Kidney tubule cell (primary cell): ENCODE measurements at places on chromosomes 7 and 10.

DNA sequence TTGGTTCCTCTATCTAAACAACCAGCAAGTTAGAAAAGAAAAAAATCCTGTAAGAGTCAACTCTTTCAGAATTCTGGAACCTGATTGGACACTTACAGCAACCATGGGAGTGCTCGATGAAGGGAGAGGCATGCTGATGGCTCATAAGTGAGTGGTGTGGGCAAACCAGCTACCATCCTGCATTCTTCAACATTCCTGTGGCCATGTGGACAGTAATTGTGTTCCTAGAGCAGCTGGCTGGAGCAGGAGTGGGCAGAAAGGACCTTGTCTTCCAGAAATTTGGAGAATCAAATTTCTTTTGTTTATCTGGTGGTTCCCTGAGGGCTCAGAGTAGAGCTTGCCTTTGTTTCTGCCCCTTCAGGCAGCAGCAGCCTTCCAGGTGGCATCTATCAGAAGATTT is 22.5 kb upstream of the MYL7 start:
- peak; percentile 90 for DNase-seq

DNA sequence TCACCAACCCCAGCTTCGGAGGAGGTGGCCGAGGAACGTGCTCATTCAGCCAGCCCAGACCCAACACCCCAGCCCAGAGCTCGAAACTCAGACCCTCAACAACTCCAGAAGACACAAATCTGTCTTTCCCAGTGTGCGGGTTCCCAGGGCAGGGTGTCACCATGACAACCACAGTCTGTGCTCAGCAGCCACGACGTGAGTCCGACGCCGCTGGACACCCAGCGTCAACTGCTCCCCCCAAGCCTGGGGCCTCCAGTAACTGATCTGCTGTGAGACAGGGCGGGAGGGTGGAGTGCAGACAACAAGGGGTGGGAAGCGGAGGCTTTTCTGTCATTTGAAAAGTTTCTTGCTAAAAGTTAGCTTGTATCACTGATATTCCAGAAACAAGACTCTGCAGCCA is 167.2 kb downstream of the MAD1L1 start:
- DNase-seq: no peak

GRCh38 chr10:71520042-71520441 is 123.3 kb downstream of the CDH23 start:
- DNase-seq: no peak

DNA sequence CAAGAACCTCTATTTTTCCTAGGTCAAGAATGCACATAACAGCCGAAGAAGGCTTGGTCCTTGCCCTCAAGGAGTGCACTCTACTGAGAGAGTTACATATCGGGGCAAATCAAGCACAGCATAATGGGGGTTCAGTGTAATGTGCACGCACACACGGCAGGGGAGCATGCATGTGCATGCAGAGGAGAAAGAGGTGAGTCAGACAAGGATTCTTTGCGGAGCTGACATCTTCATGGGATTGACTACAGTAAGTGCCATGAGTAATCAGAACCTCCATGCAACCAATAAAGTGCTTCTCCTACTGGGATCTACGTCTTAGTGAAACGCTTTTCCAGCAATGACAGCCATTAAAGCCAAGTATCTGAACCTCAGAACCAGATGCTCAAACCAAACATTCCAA is 123.6 kb downstream of the RNF216 start:
- DNase-seq: no peak

- no peak for DNase-seq
Observed at GRCh38 chr7:132440151-132440550, 136.1 kb downstream of the PLXNA4 start.

- no peak for DNase-seq
Observed at GRCh38 chr7:410395-410910, 109.2 kb downstream of the PDGFA start.

- no peak for DNase-seq
Observed at GRCh38 chr10:119903946-119904666, 11.6 kb downstream of the SEC23IP start.

DNA sequence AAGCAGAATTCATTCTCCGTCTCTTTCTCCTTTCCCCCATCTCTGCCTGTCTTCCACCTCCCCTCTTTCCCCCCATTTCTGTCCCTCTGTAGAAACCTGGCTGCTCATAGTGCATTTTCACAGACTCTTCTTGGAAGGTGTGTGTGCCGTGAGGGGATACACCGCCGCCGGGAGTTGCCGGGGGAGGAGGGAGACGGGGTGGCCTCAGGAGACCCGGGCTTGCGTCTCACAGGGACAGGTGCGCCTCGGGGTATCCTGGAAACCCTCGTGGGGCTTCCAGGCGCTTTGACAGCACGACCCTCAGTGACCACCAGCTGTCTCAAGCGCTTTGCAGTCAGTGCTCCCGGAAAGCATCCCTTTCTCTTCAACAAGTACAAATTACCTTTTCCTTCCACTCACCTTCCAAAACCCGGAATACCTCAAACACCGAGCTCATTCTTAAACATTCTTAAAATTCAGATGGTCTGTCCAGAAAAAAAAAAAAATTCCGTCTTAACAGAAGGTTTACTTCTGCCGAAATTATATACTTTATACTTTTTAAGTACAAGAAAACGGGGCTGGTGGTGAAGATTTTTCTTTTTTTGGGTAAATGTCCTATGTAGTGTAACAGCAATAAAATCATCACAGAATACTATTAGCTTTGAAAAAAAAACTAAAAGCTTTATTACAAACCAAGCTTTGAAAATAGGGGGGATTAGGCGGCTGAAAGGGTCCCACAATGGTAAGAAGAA is 8.2 kb downstream of the EMX2 start:
- peak; percentile 31 for DNase-seq

DNA sequence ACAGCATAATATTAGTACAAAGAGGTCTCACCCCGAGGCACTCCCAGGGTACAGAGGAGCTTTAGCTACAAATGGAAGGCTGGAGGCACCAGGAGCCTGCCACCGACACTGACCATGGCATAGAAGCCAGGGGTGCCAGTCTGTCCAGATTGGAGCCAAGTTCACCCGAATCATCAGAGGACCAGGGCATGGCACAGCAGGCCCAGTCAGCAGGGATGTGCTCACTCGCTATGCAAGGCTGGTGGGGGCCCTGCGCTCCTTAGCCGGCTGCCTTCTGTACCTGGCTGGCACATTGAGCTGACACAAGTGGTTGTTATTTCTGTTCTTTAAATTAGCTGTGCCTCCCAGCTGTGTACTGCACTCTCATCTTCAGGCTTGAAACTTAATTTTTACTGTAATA is 149.3 kb downstream of the TCERG1L start:
- DNase-seq: no peak

- DNase-seq: peak; percentile 9
Observed at GRCh38 chr10:111347386-111348013, 270.7 kb downstream of the ADRA2A start.

GRCh38 chr10:125274961-125275360 is 114.6 kb upstream of the CTBP2 start:
- DNase-seq: no peak

GRCh38 chr10:113376428-113376827 is 176.4 kb upstream of the HABP2 start:
- no peak for DNase-seq

DNA sequence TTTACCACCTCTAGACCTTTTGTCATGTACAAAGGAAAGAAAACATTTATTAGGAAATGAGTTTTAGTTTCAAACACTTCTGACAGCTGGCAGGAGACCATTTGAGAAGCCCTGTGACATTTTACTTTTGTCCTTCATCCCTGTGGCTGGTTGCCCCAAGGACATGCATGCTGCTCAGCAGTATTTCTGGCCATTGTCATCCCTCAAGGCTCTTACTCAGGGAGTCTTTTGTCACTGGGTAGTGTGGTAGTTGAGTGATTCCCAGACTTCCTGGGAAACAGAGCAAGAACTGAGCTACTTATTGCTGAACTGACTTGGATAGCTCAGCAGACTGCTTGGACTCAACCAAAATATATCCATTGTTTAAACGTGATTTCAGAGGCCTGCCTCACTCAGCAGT is 142.8 kb downstream of the LRRC4 start:
- no peak for DNase-seq

- no peak for DNase-seq
Observed at GRCh38 chr10:95360122-95360714, 69.4 kb upstream of the PDLIM1 start.

- DNase-seq: peak; percentile 92
Observed at GRCh38 chr7:155947051-155947450, 134.8 kb upstream of the SHH start.

DNA sequence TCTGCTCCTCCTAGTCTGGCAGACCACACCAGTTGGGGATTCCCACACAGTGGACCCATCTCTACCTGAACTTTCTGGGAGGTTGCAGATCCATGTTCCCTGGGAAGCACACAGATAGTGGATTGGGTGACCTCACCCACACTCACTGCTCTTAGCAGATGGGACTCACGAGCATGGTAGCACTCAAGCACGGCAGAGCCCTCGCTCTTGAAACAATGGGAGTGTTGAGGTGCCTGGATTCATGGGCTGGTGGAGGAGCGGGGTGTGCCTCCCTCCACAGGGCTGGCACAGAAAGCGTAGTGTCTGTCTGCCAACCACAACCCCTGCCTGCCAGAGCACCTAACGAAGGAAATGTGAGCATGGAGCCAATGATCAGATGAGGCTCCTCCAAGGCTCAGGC is 568.0 kb downstream of the POM121L12 start:
- DNase-seq: peak; percentile 56

GRCh38 chr10:5544216-5544805 is 19.6 kb downstream of the CALML3 start:
- no peak for DNase-seq

DNA sequence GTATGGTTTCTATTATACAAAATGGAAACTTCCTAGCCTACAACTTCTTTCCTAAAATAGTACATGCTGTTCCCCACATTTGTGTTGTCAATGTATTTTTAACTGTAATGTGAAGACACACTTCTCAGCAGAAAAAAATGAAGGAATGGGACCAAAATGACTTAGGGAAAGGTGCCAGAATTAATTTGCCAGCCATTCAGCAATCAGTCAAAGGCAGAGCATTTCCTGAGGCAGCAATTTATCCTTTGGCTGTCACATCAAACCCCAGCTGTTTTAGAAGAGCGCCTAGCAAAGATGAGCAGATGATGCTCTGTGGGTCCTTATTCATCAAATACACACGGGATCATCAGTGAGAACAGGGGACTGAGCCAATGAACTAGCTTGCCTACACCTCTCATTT is 592.5 kb downstream of the KCNMA1 start:
- DNase-seq: no peak

- no peak for DNase-seq
Observed at GRCh38 chr7:37757563-37757962, 74.0 kb downstream of the GPR141 start.

- no peak for DNase-seq
Observed at GRCh38 chr7:33516568-33516967, 387.2 kb downstream of the BBS9 start.

GRCh38 chr10:29304995-29305335 is 16.1 kb downstream of the LYZL1 start:
- DNase-seq: no peak

DNA sequence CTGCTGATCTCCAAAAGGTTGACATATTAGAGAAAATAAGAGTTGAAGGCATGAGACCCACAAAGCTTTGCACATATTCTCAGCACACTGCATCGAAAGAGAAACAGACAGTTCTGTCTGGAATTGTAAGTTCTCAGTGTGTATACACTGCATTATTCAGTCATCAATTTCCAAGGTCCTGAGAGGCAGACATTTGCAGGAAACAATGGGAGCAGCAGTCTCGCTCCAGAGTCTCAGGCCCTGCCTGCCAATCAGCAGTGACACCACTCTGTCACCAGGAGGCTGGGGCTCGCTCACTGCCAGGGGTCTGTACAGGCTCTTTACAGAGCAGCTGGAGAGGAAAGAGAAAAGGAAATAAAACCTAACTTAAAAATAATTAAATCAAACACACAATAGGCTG is 36.3 kb downstream of the JAZF1 start:
- DNase-seq: no peak

- DNase-seq: no peak
Observed at GRCh38 chr7:42380401-42380800, 143.4 kb upstream of the GLI3 start.

DNA sequence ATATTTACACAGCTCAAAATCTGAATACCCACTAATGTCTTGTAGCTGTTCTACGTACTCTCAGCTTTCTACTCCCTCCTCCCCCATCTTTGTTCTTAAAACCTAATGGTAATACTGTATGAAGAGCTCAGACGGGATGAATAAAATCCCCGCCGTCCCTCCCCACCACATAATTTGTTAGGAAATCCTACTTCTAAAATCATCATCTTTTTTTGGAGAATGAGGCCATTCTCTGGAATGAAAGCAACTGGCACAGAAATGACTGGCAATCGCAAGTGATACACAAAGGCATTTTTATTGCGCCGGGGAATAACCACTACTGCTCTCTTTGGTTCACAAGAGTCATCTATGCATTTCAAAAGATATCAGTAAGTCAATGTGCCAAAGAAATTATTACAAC is 27.3 kb downstream of the SLC35B4 start:
- DNase-seq: no peak

DNA sequence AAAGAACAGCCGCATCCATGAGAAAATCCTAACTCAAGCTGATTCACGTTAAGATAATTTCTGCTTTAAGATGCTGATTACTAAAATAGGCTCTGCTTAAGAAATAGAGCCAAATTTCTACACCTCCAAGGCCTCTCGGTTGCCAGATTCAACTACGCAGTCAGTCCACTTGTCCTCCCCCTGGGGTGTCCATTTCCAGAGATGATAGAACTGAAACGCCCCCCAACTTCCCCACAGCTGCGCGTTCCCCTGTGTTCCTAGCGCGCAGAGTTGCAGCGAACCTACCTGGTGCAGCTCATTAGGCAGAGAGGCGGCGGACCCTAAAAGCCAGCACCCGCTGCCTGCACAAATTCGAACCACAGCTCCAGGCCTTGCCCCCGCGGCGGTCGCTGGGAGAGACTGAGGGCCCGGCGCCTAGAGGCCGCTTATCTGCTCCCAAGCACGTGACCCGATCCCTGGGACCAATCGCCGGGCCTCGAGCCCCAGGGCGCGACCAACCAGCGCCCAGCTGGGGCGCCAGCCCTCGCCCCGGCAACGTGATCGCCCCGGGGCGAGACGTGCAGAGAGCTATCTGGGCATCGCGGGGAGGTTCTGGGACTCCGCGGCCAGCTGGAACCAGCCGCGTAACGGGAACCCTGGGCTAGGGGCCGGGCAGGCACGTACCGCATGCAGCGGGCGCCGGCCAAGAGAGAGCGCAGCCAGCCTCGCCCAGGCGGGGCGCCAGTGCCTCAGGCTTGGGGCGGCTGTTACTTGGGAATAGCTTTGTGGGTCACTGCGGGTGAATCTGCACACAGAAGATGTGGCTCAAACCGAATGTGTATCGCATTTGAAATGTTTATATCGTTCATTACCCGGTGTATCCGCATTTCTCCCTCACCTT is at the start of gene PPP1R3C:
Gene PPP1R3C (minus strand): TSS at position 401 of the 880 bp plus-strand sequence. CDS start 102 bp downstream, at position 299.
- DNase-seq: peak; percentile 95

DNA sequence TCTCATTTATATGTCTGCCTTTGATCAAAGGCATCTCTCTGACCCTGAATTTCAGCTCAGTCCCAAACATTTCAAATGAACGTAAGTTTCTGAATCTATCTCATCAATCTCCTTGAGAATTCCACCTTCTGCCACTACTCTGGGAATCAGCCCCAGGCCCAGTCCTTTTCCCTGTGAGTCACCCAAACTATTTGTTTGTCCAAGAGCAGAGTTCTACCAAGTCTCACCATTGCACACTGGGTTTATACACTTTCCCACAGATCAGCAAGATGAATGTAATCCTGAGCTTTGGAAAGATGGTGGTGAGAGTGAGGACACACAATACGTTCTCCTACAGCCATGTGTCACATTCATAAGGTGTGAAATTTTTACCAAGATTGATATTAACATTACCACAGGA is 251.3 kb upstream of the VWC2 start:
- peak; percentile 6 for DNase-seq

- peak; percentile 40 for DNase-seq
Observed at GRCh38 chr10:118163217-118163616, 116.5 kb upstream of the RAB11FIP2 start.

- DNase-seq: no peak
Observed at GRCh38 chr10:69751214-69751613, 50.5 kb upstream of the COL13A1 start.
